Islet precursor cell (in vitro differentiated cells): ENCODE measurements at places on chromosomes 6 and 20.
A peak's percentile ranks its signal among the peaks of the same experiment; 100 is the strongest.

DNA sequence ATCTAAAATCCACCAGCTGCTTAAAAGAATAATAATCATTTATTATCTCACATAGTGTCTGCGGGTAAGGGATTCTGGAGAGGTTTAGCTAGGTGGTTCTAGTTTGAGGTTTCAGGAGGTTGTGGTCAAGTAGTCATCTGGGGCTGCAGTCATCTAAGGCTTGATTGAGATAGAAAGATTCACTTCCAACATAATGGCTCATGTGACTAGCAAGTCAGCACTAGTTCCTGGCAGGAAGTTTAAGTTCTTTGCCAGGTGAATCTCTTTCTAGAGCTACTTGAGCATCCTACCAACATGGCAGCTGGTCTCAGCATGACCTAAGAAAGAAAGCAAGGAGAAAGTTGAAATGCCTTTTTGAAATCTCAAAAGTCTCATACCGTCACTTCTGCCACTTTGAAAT is 128.8 kb downstream of the EDN1 start:
- no peak for DNase-seq

GRCh38 chr6:36598326-36598725 is 4.2 kb downstream of the SRSF3 start:
- no peak for DNase-seq

DNA sequence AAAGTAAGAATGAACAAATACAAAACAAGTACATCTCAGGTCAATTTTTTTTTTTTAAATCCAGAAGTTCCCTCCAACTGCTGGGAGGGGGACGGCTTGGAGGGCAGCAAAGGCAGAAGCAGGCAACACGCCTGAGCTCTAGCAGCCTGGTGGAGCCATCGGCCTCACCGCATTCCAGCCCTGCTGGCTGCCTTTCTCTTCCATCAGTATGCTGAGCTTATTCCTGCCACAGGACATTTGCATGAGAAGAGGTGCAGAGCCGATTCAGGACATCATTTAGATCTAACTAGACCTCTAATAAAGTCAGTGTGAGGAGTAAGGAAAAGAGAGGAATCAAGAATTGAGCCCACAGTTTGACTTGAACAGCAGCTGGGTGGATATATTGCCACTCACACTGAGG is 318.8 kb downstream of the ZFAND3 start:
- DNase-seq: peak; percentile 43

GRCh38 chr6:106692112-106692818 is 62.9 kb downstream of the QRSL1 start:
- peak; percentile 70 for DNase-seq

GRCh38 chr6:13668291-13668928 is 43.2 kb downstream of the RANBP9 start:
- DNase-seq: no peak

- DNase-seq: peak; percentile 78
These were observed at the start of gene CNR1 for GRCh38 chr6:88165844-88166492. Gene CNR1, minus strand, starts transcription at chr6:88166347. Its CDS starts 21,073 bp downstream, at chr6:88145274.

DNA sequence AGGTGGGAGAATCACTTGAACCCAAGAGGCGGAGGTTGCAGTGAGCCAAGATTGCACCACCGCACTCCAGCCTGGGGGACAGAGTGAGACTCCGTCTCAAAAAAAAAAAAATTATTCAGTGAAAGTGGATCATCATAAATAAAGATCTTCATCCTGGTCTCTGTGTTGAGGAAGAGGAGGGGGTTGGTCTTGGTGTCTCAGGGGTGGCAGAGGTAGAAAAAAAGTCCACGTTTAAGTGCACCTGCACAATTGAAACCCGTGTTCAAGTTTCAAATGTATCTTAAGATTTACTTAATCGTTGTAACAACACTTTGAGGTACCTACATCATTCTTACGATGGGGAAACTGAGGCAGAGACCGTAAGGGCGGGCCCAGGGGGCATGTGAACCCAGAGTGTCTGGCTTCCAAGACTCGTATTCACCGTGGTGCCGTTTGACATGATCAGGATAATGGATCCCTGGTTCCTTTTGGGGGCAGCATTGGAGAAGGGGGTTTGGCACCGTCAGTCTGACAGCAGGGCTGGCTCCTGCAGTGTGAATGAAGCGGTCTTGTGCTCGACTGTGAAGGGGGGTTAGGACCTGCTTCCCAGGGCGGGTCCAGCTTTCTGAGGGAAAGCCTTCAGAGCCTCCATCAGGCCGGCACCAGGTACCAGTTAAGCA is 32.9 kb upstream of the ID1 start:
- no peak for DNase-seq

DNA sequence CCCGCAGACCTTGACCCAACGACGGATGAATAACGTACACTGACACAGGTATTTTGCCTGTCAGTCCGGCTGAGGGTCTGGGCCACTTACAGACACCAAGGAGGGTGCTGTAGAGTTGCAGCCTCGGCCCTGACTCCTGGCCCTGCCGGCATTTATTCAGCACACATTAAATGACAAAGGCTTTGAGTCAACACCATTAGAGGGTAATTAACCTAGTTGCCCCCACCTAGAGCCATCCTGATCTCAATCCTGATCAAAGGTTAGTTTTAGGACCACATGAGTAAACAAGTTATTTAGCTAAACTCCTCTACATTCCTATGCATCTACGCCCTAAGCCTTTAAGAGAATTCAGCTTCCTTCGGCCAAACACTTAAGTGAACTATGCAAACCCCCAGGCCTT is 11.9 kb upstream of the PM20D2 start:
- peak; percentile 87 for DNase-seq

DNA sequence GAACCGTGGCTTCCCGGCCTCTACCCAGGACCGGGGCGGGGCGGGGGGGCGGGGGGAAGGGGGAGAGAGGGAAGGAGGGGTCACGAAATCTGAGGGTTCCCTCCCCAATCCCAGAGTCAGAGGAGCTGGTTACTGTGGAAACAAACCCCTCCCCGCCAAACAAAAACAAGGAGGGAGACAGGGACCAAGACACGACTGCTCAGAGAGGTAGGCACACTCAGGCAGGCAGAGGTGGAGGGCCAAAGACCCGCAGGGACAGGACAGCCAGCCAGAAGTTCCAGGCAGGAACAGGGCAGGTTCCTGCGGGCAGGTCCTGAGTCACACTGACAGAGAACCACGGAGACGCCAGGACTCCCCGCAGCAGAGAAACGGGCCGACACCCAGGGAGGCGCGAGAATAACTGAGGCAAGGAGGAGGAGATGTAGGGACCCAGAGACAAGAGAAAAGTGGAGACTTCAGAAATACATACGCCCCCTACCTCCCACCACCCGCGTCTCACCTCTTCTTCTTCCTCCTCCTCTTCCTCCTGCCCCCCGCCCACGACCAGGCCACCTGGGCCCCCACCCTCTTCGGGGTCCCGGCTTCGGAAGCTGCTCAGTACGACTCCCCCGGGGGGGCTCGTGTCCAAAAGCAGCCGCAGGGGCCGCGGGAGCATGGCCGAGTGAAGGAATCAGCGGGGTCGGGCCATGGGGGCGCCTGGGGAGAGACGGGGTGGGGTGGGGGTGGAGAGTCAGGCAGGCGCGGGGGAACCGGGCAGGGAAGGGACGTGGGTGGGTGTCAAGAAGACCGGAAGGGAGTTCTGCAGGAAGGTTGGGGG is 578 bp downstream of the RGL2 start:
- peak; percentile 95 for DNase-seq

- peak; percentile 62 for DNase-seq
These were observed at the start of gene IRF4 for GRCh38 chr6:391559-392440. Gene IRF4, plus strand, starts transcription at chr6:391752. Its CDS starts 1,401 bp downstream, at chr6:393153.
